ENCODE measurements at places on chromosomes 2 and 18.
A peak's percentile ranks its signal among the peaks of the same experiment; 100 is the strongest.

DNA sequence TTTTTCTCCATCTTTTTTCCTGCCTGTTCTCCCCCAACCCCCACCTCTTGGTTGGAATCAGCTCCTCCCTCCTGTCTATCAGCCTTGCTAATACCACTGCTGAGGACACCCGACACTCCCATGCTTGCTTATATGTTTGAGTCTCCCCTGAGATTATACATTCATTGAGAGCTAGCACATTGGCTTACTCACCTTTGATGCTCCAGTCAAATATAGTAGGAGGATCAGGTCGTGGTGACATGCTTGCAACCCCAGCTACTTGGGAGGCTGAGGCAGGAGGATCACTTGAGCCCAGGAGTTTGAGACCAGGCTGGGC, 91.5 kb upstream of the CCBE1 start:
- DNase-seq = no peak

DNA sequence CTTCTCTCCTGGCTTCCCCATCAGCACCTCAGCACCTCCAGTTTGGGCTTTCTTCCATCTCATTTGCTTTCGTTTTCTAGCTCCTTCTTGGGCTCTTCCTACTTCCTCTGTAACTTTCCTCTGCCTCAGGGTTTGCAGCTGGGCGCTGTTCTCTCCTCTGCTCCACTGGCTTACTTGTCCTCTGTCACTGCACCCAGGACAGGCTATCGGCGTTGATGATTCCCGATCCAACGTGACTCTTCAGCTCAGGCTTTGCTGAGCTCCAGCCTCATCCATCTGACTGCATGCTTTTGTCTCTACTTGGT, 362.4 kb downstream of the CYRIA start:
- DNase-seq = no peak

DNA sequence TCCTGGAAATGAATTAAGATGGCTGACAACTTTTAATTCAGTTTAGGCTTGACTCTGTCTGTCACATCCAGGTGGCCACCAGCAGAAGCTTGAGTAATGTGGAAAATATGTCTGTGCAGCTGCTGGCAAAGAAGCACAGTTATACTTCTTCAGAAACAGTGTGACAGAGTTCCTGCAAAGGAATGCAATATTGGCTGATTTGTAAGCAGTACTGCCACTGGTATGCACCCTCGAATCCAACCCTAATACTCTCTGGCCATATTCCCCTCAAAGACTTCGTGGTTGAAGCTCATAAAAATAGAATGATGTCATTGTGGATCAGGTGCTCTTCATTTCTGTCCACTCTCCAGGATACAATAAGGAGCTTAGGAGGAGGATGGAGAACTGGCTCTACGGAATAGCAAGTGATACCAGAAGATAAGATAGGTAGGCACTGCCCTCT, 86.2 kb downstream of the METTL8 start:
- DNase-seq = peak; percentile 11

GRCh38 chr18:903701-904100, 970 bp upstream of the ADCYAP1 start:
- peak; percentile 63 for DNase-seq

GRCh38 chr2:143514413-143514812, 385.2 kb downstream of the ARHGAP15 start:
- no peak for DNase-seq

- no peak for DNase-seq
These were observed 181.5 kb downstream of the GFPT1 start for GRCh38 chr2:69205491-69205890.

DNA sequence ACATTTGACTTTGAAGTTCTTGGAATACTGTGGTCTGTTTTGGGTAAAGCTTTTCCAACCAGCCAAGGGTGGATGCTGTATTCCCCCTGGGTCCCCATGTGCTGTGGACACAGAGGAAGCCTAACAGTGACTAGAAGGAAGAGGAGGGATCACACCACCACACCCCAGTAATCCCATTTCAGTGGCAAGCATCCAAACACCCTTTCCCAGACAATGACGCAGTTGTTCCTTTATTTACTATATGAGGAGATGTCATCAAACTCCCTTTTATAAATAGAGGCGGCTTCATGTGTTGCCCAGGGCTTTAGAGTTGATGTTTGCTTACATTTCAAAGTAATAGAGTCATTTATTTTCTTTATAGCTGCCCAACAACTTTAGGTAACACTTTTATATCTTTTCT, 959.4 kb upstream of the GYPC start:
- no peak for DNase-seq

- DNase-seq = no peak
These were observed 108.1 kb downstream of the EIPR1 start for GRCh38 chr2:3269425-3270094.

- no peak for DNase-seq
These were observed 433.7 kb upstream of the TNP1 start for GRCh38 chr2:217293607-217294006.

DNA sequence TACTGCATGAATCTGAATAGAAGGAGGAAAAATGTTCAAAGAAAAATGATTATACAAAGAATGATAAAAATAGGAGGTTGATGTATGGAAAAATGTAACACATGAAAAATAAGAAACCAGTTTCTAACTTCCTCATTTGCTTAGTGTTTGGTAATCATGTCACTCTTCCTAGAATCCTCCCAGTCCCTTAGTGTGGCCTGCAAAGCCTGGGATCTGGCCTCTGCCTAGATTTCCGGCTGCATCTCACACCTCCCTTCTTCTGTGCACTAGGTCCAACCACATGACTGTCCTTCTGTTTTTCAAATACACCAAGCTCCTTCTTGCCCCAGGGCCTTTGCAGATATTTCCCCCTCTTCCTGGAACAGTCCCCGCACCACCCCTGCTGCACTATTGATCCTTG, 76.8 kb upstream of the RBMS1 start:
- no peak for DNase-seq

- peak; percentile 13 for DNase-seq
These were observed 624.3 kb upstream of the FANCL start for GRCh38 chr2:58865436-58865835.

DNA sequence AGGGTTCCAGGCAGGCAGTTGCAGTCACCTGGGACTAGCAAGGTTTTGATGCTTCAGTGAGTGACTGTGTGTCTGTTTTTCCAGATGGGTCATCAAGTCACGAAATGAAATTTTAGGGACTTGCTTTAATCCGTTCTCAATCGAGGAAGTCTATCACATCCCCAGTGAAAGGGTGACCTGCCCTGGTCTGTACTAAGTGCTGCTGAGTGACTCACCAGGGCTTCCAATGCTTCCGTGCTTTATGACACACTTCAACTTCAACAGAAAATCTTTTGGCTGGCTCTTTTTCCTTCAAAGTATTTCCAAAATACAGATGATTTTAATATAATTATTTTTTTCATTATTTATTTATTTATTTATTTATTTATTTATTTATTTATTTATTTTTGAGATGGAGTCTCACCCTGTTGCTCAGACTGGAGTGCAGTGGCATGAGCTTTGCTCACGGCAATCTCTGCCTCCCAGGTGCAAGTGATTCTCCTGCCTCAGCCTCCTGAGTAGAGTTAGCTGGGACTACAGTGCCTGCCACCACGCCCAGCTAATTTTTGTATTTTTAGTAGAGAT, 18.4 kb downstream of the TFCP2L1 start:
- no peak for DNase-seq

GRCh38 chr18:31880186-31880898, 62.6 kb downstream of the TRAPPC8 start:
- no peak for DNase-seq

DNA sequence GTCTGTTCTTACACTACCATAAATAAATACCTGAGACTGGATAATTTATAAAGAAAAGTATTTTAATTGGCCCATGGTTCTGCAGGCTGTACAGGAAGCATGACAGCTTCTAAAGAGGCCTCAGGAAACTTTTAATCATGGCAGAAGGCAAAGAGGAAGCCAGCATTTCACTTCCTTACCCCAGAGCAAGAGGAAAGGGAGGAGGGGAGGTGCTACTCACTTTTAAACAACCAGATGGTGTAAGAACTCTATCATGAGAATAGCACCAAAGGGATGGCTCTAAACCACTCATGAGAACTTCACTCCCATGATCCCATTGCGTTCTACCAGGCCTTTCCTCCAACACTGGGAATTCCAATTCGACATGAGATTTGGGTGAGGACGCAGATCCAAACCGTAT, 344.4 kb upstream of the SLC39A10 start:
- no peak for DNase-seq

DNA sequence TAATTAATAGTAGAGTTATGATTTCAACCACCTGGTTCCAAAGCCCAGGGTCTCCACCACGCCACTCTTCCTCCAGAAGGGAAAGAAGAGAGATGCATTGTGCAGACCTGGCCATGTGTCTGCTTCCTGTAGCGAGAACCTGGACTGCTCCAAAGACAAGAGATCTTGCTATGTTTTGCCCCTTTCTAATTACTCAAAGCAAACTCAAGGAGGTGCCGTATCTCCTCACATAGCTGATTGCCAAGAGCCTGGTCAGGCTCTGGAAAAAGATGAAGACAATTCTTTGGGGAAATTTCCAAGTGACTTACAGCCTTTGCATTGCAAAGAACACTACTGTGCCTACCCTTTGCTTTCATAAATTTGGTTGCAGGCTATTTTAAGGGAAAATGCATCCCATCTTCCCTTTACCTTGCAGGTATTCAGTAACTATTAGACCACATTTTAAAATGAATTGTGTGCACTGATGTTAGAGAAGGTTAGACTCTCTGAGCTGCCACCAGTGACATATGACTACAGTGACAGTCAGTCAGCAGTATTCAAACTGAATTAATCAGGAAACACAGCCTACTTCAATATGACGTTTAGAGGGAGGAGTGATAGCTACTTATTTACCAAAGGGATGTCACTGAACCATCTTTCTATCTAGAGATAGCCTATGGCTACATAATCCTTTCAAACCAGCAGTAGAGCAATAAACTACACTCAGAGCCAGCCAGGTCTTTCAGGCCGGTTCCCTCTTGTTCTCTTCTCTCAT, 842.1 kb upstream of the FANCL start:
- no peak for DNase-seq

DNA sequence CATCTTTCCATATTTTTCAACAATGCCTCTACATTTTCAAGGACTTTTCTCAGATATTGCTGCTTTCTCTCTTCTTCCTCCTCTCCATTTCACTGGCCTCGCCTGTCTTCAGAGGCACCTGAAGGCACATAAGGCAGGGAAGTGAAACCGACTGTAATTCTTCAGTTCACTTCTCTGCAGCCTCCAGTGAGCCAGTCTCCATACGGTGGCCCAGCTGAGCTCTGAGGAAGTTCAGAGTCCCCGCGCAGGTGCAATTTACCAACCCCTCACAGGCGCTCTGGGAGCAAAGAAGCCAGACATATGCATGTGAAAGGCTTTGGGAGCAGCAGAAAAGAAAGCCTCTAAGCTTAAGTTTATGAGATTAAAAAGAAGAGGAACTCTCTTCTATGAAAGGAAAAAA, 12.4 kb downstream of the KLHL14 start:
- DNase-seq = no peak

DNA sequence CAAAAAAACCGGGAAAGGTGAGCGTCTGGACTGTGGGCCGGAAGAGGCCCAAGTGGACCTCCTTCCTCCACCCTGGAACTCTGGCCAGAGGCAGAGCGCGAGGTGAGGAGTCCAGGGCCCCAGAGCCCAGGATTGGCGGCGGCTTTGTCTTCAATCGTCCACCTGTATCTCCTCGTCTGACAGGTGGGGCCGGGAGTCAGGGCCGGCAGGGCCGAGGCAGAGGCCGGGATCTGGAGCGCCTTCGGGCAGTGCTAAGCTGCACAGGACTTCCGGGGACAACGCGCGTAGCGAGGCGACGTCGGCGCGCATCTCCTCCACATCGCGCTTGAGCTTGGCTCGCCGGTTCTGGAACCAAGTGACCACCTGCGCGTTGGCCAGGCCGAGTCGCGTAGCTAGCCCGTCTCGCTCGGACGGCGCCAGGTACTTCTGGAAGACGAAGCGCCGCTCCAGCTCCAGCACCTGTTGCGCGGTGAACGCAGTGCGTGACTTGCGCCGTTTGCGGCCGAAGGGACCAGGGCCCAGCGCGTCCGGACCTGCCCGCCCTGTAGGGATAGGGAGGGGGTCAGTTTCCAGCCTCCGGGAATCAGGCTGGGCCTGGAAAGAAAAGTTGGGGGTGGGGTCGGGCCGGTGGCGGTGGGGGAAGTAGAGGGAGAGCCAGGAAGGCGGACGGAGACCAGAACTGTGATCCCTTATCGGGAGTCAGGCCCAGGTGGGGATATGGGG, 1.5 kb downstream of the LBX2 start:
- no peak for DNase-seq

DNA sequence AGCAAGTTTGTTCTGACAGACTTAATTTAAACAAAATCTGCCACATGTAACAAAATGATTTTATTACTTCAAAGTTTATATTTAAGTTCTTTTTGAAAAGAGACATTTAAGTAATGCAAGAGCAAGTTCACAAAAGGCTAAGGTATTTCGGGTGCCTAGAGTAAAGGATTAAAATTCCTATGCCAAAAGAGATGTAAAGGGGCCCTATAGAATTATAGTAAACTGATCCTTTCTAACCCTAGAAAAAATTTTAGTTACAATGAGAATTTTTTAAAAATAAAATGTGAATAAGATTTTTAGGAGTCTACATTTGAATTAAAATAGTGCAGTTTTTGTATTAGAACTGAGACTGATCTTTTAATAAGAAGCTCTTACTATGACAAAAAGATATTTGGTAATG, 147.1 kb downstream of the PLEKHA3 start:
- DNase-seq = no peak

DNA sequence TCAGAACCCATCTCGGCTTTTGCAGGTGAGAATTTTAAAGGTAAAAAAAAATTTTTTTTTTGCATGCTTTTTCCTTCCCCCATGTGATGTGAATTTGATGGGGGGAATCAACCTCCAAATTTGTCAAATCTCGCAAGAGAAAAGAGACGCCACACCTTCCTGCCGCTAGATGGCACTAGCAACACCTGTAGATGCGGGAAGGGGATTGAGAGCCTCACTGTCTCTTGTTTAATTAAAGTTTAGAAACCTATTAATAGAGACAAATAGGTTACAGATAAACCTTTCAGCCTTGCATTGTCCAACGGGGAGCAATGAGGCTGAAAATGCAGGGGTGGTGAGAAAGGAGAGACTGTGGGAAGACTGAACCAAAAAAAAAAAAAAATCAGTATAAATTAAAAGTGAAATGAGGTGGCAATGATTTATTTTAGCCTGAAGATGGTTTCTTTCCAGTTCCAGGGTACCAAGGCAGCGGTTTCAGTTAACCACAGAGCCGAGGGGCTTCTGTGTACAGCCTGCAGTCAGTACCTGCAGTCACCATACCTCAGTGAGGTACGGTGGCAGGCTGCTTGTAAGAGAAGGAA, 84.6 kb downstream of the NRP2 start:
- peak; percentile 62 for DNase-seq

DNA sequence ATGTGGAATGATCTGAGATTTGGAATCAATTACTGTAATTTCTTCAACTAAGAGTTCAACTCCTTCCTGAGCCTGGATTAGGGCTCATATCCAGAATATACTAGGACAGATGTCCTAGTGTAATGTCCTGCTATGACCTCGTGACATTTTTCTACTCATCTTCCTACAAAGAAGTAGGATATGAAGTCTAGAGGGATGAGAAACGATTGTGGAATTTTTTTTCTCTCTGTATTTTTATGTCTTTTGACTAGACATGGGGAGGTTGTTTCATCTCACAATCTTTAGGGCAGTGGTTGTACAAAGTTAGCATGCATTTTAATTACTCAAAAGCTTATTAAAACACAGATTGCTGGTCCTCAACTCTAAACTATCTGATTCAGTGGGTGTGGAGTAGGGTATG, 203.0 kb downstream of the PARD3B start:
- no peak for DNase-seq
